ENCODE measurements at places on chromosomes 6 and 20.

DNA sequence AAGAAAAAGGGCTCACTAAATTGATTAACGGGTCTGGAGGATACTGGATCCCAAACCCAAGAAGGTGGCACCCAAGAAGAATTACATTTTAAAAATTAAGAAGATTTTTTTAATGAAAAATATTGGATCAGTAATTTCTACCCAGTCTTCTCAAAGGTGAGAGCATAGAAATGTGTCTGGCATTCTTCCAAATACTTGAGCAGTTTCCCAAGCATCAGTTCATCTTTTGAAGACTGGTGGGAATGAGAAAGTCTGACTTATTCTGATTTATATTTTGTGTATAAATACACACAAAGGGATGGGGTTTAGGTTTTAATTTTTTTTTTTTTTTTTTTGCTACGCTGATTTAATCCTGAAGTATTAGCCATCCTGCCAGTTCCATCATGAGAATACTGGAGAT lies 3.3 kb downstream of the MGME1 start:
- DNase-seq, result no peak

- peak; percentile 20 for DNase-seq
These were observed 258.7 kb downstream of the LRFN2 start for GRCh38 chr6:40328386-40328985.

GRCh38 chr20:51468636-51469035 lies 73.9 kb downstream of the NFATC2 start:
- DNase-seq, result no peak

DNA sequence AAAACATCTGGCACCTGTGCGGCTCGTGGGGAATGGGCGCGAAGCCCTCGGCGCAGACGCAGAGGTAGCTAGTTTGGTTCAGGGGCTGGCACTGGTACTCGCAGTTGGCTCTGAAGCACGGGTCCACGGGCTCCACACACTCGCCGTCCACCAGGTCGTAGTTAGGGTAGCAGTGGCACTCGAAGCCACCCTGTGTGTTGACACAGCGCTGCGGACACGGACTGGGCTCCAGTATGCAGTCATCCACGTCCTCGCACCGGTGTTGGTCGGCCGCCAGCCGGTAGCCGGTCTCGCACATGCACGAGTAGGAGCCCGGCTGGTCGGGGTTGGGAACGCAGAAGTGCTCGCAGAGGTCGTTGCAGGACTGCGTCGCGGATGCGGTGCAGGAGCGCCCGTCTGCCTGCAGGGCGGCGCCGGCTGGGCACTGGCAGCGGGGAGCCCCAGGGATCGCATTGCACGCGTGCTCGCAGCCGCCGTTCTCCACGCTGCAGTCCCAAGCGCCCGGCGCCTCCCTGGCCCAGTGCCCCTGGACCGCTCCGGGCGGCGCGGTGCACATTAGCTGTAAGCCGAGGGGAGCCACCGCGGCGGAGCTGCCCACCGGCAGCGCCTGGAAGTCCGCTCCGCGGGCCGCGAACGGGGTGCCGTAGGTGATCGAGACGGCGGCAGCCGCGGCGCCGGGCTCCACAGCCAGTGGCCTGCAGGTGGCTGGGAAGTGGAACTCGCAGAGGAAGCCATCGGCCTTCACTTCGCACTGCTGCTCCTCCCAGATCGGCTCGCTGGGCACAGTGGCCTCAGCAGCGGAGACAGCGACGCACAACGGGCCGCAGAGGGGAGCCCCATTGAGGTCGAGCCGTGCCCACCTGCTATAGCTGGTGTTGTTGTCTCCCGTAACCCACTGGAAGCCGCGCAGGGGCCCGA lies 930 bp downstream of the THBD start:
- no peak for DNase-seq

- no peak for DNase-seq
These were observed 1268.8 kb downstream of the EPHA7 start for GRCh38 chr6:92150553-92150952.

DNA sequence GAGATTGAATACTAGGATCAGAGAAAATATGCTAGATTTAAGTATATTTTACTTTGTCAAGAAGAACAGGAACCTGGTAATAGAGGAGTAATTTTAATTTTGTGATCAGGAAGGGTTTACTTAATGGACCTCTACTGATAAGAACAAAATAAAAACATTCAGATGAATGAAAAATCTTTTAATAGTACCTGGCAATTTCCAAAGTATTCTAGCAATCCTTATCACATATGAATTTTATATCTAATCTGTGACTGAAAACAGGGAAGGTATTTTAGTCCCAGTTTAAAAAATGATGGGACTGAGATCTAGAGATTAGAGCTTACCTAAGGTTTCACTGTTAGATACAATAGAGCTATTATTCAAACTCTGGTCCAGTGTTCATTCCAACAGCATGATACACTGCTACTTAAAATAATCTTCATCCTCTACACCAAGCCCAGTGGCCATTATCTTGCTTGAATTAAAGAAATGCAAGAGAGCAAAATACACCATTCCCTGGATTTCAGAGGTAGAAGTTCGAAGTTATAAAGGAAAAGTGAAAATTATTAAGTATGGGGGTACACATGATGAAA lies 13.5 kb downstream of the SLC17A5 start:
- DNase-seq, result no peak

DNA sequence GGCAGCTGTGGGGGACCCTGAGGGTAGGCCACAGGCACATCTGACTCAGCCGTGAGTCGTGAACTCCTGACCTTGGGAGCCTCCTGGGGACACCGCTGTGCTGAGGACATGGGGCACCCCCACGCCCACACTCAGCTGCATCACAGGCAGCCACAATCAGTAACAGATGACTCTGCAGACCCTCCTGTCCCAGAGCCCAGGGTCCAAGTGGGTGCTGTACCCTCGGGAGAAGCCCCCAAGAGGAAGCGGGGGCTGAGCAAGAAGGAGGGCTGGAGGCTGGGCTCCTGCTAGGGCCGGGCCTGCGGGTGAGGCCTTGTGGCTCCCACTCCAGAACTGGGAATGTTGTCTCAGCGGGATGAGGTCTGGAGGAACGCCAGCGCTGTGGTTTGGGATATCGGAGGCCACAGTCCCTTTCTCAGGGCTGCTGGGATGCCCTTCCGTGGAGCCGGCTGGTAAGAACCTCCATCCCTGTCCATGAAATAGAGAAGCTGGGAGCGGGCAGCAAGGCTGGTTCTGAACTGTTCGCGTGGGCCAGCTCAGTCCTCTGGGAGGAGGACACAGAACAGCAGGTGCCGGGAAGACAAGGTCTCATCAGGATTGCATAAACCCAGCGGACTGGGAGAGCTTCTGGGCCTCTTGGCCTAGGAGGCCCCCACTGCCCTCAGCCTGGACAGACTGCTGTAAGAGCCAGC lies 3.1 kb upstream of the LAMA5 start:
- no peak for DNase-seq

- DNase-seq, result no peak
These were observed 11.7 kb downstream of the CTCFL start for GRCh38 chr20:57513199-57513598.

DNA sequence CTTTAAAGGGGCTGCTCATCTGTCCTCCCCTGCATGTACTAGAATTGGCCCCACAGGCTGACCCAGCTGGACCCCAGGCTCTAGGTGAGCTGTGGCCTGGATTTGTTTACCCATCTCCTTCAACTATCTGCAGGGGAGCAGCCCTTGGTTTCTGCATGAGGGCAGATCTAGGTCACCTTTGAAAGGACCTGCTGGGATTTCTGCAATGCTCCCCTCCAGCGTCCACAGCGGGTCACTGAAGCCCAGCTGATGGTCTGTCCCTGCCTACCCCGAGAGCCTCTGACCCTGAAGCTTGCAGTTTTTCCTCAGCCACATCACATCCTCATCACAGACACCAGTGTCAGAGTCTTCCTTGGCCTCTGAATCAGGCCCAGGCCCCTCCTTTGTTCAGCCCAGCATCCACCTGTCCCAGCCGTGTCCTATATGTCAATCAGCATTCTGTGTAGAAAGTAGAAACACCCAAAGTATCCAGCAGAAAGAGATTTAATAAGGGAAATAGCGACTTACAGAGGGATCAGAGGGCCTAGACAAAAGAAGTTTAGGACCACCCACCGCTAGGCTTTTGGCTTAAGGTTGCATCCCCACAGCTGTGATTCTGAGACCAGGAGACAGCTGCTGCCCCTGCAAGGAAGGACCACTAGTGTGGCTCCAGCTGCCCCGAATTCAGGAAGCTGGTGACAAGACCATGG lies 243.1 kb downstream of the LRFN2 start:
- no peak for DNase-seq

DNA sequence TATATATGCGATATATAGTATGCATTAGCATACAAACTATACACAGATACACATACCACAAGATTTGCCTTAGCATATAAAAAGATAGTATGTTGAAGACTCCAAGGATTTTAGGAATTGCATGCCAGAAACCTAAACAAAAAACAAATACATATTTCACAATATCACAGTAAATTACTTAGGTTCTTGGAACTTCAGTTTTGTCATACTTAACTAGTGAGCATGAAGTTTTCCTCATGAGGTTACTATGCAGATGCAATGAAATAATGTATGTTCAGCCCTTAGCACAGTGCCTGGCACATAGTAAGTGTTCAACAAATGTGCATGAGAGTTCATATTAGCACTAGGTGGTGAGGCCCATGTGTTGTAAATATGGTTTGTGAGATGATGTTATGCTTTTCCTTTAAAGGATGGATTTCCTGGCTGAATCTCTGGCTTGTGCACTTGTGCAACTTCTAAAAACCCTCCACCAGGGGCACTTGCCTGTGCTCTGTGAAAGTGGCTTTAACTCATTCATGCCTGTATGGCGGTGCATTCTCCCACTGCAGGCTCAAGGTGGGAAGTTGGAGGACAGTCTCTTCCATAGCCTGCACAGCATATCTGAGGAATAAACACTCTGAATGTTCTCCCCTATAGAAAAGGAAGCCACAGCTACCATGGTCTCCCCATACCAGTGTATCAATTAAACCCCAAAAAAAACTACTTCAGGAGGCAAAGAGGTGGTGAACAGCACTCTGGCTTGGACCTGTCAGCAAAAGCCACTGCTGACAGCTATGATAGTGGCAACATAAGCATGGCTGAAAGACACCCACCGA lies 624.1 kb upstream of the CDH4 start:
- DNase-seq, result no peak

GRCh38 chr6:41901882-41902519 lies 6.8 kb upstream of the USP49 start:
- DNase-seq, result peak; percentile 51

GRCh38 chr6:16711546-16712254 lies 49.6 kb downstream of the ATXN1 start:
- DNase-seq, result peak; percentile 26

DNA sequence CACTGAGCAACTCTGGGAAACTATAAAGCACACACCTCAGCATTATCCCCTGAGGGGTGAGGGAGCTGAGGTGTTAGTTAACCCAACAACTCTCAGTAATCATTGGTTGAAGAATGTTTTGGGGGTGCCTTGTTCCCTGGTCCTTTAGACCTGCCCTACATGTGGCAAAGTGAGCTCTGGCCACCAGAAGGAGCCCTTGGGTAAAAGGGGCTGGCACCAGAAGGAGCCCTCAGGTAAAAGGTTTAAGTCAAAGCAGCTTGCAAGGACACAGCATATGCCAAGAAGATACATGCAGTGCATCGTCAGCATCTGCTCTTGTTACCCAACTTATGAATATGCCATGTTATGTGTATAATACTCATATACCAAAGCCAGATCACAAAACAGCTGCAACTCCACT lies 1081.7 kb downstream of the KIF16B start:
- no peak for DNase-seq

DNA sequence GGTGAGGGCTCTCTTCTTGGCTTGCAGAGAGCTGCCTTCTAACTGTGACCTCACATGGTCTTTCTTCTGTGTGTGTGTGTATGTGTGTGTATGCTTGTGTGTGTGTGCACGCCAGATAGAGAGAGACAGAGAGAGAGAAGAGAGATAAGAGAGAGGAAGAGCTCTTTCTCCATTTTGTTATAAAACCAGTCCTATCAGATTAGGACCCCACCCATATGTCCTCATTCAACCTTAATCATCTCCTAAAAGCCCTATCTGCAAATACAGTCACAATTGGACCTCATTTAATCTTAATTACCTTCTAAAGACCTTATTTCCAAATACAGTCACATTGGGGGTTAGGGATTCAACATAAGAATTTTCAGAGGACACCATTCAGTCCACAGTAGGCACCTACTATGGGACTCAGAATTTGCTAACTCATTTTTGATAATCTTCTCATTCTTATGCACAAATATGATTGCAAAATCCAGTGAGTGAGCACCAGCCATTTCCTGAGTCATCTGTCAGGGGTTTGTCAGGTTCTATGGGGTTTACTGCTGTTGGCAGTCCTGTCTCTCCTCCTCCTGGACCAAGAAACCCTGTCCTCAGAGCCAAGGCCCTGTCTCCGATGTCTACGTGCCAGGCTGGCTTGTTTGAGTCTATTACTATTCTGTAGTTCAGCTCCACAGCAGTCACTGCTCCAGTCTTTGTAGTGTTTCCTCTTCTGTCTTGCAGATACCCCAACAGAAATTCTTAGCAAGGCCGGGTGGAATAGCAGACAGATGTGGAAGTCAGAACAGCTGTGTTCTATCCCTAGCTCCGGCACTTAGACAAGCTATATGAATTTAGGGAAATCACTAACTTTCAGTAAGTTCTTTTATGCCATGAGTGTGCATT lies 59.0 kb upstream of the FAM184A start:
- DNase-seq, result no peak

DNA sequence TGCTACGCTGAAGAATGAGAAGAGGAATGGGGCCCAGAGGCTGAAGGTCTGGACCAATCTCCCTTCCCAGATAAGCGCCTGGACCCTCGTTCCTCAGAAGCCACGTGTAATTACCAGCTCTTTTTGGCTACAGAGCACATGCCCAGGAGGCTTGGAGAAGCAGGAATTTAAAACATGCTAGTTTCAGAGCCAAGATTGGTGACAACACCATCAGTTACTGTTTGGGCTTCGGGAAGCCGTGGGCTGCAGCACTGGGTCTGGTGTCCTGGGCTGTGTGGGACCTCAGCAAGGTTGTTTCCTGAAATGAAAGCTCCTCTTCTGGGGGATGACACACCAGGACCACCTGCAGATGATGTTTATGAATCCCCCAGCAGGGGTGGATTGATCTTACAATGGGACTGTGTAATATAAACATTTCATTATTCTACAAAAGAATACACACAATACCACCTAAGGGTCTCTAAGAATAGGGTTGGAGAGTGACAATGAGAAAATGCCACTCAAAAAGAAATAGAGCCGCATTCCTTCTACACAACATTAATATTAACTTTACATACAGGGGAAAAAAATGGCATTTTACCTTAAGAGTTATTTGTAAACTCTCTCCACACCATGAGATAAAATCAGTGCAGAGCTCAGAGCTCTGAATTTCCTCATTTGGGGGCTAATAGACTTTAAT lies 207.8 kb upstream of the FOXQ1 start:
- no peak for DNase-seq

DNA sequence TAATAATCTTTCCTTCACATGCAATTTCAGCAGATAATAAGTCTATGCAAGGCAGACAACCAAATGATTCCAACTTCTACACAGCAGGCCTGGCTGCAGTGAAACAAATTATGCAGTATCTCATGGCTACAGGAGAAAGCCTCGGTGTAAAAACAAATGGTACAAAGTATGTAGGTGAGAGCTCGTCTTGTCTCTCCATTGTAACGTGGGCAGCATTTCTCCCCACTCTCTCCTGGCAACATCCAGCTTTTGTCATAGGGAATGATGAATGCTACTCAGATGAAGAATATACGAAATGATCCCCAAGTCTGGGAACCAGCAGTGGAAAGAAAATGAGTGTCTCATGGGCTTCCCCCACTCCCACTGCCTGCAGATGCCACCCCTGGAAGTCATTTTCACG lies 32.4 kb downstream of the FYN start:
- no peak for DNase-seq

Data from activated gamma-delta T cell treated with Interleukin-2 at 50 U/mL for 16 hours (primary cell).